ENCODE measurements at places on chromosomes 11 and 22.

GRCh38 chr11:129145276-129145675, 46.8 kb downstream of the ARHGAP32 start:
- no peak for DNase-seq

- DNase-seq = no peak
These were observed 4.3 kb upstream of the APOBEC3A start for GRCh38 chr22:38953091-38953490.

DNA sequence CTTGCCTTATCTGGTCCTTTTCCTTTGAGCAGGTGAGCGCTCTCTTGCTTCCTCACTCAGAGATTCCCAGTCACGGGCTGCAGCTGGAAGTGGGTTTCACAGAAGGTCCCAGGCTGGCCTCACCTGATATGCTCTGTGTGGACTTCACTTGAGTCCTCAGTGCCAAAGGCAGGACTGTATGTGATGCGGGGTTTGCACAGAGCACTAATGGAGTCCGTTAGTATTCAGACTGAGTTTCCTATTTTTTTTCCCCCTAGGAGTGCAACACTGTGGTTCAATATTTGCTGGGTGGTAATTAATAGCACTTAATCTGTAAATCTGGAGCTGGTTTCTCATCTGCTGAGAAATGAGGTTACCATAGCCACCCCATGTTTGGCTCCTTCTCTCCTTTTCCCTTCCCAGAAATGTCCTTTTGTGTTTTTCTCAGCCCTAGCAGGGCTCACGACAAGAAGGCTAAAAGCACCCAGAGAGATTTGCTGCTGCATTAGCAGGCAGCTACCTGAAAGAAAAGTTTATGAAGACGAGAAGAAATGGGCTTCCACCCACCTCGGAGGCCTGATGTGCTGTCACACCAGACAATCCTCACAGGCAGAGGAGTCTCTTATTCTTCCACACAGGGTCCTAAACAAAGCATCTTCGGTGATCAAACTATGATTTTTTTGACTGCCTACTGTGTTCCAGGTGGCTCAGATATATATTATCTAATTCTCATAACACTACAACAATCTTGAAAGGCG, 262.1 kb downstream of the KIRREL3 start:
- no peak for DNase-seq

DNA sequence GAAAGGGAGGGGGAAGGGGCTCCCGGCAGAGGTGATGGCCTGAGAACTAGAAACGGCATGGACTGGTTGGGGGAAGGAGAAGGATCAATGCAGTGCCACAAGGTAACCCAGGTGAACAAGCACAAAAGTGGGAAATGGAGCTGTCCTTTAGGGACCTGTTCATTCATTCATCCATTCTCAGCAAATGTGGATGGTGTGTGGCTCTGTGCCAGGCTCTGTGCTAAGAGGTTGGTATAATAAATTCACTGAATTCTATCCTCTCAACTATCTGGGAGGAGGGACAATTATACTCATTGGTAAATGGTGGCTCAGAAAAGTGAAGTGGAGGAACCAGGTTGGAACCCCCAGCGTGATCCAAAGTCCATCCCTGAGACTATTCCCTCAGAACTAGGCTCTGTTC, 18.6 kb upstream of the ARAP1 start:
- no peak for DNase-seq

DNA sequence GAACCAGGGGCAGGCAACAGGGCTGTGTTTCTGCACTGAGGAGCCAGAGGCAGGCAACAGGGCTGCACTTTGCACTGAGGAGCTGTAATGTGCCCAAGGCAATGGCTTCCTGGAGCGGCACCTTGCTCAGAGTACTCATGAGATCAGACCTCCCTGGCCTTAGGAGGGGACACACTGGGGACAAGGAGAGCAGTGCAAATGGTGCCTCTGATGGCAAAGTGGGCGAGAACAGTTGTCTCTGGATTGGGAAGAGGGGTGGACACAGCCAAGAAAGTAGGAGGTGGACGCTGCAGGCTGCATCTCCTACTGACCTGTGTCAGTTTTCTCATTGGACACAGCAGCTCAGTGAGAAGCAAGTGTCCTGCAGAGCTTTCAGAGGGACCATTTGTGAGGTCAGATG, 1443.3 kb downstream of the TBC1D22A start:
- no peak for DNase-seq

- no peak for DNase-seq
These were observed 29.5 kb downstream of the TMEM123 start for GRCh38 chr11:102422817-102423712.

GRCh38 chr11:120605469-120605868, 93.9 kb downstream of the GRIK4 start:
- no peak for DNase-seq

DNA sequence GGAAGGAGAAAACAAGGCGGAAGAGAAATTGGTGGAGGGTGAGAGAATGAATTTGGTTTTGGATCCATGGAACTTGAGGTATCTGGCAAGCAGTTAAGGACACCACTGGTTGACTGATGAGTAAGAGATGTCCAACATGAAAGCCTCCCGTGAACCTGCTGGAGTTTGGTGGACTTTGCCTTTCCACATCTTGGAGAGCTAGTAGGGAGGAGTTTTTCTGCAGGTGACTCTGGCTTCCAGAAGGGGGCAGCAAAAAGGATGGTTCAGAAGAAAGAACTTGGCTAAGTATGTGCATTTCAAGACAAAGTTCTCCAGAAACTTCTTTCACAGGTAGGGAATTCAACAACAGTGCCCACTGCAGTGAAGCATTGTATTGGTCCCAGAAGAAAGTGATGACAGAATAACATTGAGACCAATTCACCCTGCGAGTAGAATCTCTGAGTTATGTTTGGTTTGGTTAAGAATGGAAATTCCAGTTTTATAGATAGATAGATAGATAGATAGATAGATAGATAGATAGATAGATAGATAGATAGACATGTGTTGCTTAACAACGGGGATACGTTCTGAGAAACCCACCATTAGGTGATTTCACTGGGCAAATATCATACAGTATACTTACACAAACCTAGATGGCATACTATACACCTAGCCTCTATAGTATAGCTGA, 28.5 kb downstream of the DCDC1 start:
- DNase-seq = no peak

DNA sequence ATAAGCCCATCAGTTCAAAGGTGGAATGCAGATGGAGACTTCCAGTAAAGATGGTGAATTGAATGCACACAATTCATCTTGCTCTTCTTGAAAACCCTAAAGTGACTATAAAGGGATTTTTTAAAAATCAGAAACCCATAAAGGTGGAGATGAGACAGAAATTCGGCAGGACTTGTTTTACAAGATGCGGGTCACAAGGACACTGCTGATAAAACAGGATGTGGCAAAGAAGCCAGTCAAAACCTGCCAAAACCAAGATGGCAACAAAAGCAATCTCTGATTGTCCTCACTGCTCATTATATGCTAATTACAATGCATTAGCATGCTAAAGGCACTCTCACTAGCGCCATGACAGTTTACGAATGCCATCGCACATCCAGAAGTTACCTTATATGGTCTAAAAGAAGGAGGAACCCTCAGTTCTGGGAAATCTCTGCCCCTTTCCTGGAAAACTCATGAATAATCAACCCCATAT, 137.1 kb downstream of the NECTIN1 start:
- DNase-seq = no peak

- no peak for DNase-seq
These were observed 43.2 kb upstream of the E2F8 start for GRCh38 chr11:19283991-19284390.

DNA sequence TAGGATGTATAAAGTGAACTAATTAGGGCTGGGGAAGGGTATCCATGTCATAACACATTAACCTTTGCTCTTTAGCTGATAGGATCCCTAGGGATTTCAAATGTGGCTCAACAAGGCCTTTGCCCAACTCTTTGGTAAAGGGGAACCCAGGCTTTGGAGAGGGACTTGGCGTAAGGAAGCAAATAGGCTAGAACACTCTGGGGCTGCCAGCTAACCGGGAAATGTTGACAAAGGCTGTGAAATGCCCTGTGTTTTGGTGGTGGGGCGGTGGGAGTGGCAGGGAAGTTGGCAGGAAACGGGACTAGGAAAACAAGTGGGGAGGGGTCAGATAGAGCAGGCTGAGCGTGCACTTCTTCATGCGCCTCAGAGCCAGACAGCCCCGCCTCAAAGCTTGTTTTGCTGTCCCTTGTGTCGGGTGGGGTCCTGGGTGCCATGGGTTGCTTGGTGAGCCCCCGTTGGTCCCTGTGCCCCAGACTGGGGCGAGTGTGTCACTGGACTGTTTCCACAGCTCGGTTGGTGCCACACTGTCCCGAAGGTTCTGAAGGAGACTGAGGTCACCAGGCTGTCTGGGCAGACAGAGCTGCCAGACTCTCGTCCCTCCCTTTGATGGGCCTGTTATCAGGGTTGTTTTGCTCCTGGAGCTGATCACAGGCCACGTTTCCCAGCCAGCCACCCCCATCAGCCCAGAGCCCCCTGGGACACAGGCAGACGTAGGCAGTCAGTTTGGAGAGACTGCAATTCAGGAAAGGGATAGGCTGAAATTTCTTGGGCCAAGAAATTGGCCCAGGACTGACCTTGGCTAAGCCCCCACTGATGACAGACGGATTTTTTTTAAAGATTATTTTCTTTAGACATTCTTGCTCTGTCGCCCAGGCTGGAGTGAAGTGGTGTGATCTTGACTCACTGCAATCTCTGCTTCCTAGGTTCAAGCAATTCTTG, 19.6 kb downstream of the KCTD21 start:
- no peak for DNase-seq

Measured in activated T-helper 1 cell treated with anti-CD3 and anti-CD28 coated beads, Interleukin-2, amount 50 U/mL, for 16 hours (primary cell).